MG63 (cell line): ENCODE measurements at places on chromosomes 6 and 20.

GRCh38 chr6:1044040-1044836 is 267.7 kb upstream of the FOXQ1 start:
- DNase-seq, result no peak

- no peak for DNase-seq
Measured at GRCh38 chr6:16060039-16060438, 68.8 kb upstream of the MYLIP start.

- DNase-seq, result peak; percentile 83
Measured at GRCh38 chr6:142679907-142680700, 264.9 kb downstream of the HIVEP2 start.

GRCh38 chr6:157527471-157527907 is 146.5 kb downstream of the ZDHHC14 start:
- DNase-seq, result no peak

DNA sequence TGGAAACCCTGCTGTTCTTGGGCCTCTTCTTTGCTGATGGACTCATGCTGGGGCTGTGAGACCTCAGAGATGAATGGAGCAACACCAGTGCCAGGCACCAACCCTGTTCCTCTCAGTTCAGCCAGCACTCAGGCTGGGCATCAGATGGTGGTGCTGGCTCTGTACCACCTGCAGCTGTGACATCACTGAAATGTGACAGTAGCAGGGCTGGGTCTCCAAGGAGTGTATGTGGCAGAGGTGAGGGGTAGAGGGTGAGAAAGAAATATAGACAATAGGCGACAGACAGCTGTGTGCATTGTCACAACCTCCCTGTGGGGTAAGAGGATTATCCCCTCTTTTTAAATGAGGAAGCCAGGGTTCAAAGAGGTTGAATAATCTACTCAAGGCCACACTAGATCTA is at the start of gene TP53TG5:
Gene TP53TG5, minus strand, starts transcription at position 135 of the 400 bp plus-strand sequence. Its CDS starts 89 bp downstream, at position 46.
- DNase-seq, result no peak
